CD4-positive, alpha-beta T cell treated with Interleukin-2 at 100 ng/mL for 4 hours (primary cell): ENCODE measurements at places on chromosomes 6 and 20.

GRCh38 chr6:90004511-90004910 is 110.2 kb downstream of the GJA10 start:
- no peak for DNase-seq

DNA sequence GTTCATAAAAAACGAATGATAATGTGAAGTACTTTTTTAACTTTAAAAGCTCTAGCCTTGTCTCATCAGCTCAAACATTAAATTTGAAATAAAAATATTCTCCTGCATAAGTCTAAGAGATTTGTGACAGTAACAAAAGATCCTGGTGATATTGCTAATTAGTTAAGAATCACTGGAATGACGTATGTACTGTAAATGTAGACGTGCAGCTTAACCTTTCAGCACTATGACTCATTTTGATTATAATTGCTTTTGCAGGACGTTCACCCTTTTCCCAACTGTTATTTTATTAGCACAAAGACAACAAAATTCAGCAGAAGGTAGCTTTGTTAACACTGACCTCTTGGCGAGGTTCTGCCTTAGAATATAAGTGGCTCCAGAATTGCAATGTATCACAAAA is 68.6 kb downstream of the TENT5A start:
- DNase-seq = no peak

GRCh38 chr20:926670-927069 is 10.5 kb upstream of the ANGPT4 start:
- no peak for DNase-seq

DNA sequence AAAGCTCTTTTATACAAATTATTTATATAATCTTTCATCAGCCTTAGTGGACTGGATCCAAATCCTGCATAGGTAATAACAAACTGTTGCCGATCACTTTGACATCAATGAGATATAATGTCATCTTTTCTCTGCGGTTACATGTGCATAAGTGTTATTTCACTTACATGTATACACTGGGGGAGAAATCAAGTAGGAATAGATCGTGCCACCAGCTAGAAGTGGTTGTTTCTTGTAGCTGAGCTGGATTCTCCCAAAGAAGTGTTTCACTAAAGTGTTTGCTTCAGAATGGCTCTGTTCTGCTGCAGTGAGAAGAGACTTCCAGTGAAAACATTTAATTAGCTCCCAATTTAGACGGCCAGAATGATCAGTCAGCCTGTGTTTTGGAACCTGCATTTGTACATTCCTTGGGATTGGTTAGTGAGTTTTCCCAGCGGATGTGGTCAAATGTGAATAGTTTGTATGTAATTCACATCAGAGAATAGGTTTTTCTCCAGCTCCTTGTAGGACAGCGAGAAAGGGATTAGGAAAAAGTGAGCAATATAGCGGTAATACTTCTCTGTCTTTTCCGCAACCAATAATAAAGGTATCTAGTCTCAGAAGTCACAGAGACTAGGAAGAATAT is 163.1 kb upstream of the CCN2 start:
- no peak for DNase-seq

DNA sequence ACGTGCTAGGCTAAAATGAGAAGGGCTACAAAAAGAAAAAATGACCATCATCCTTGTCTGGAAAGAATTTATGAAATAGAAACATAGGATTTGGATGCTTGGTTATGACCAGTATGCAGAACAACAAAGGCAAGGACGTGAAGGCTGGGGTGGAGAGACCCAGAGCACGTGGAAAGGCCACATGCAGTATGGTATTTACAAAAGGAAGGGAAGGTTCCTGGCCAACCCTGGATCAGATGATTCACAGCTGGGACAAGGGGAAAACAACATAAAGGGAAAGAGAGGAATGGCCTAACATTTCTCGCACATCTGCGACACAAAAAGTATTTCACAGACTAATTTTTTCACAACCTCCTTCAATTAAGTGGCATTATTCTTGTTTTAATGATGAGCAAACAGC is 8.2 kb downstream of the STX7 start:
- DNase-seq = no peak

- DNase-seq = no peak
These were observed 143.6 kb upstream of the TMEM170B start for GRCh38 chr6:11393713-11394627.

GRCh38 chr6:142706210-142706609 is 238.8 kb downstream of the HIVEP2 start:
- DNase-seq = no peak

GRCh38 chr6:139852488-139853140 is 478.2 kb upstream of the CITED2 start:
- DNase-seq = no peak

DNA sequence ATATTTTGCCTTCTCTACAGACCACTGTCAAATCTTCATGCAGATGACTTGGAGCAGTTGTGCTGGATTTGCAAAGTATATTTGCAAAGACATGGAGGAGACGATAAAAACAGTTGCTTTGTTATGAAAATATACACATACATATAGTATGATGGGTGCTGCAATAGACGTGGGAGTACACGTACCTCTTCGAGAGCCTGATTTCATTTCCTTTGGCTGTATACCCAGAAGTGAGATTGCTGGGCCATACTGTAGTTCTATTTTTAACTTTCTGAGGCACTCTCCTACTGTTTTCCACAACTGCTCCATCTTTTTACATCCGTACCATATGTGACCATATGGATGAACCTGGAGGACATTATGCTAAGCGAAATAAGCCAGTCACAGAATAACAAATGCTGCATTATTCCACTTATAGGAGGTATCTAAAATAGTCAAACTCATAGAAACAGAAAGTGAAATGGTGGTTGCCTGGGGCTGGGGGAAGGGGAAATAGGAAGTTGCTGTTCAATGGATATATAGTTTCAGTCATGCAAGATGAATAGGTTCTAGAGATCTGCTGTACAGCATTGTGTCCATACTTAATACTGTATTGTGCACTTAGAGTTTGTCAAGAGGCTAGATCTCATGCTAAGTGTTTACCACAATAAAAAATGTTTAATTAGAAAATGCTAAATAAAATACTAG is 223.8 kb downstream of the HAO1 start:
- DNase-seq = no peak

- DNase-seq = no peak
These were observed 59.1 kb upstream of the NEDD9 start for GRCh38 chr6:11291582-11291981.

GRCh38 chr6:132520953-132521352 is 8.0 kb upstream of the STX7 start:
- no peak for DNase-seq

DNA sequence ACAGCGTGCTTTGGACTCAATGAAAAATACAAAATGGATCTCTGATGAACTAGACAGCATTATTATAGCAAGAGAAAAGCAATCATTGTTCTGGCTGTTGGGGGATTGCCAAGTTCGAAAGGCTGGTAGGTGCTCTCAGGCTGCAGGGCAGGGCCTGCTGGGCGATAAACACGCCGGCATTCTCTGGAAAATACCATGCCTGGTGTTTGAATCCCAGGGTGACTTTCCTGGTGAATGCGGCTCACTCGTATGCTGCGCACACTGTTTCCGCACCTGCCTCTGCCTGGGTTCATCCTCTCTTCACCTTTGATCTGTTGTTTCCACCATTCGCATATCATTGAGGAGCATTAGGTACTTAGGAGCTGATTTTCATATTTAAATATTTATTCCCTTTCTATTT is 37.4 kb downstream of the GCNT2 start:
- DNase-seq = no peak

DNA sequence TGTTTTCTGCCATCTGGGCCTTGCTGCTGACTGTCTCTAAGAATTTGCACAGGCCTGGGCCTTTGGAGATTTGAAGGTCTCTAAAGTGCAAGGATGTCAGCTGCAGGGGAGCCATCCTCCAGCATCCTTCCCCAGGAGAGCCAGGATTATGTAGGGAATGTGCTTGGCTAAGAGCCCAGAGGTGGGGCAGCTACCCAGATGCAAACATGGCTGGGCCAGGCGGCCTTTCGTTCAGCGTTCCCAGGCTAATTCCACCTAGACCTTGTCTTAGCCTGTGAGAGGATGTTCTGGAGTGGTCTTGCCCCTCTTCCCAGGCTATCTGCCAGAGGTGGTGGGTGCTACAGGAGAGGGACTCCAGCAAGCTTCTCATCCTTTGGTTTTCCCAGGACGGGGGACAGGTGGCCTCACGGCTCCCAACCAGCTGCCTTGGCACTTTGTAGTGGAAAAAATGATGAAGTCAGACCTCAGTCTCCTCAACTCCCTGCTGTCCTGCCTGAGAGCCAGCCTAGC is 7.7 kb upstream of the PTGIS start:
- no peak for DNase-seq

DNA sequence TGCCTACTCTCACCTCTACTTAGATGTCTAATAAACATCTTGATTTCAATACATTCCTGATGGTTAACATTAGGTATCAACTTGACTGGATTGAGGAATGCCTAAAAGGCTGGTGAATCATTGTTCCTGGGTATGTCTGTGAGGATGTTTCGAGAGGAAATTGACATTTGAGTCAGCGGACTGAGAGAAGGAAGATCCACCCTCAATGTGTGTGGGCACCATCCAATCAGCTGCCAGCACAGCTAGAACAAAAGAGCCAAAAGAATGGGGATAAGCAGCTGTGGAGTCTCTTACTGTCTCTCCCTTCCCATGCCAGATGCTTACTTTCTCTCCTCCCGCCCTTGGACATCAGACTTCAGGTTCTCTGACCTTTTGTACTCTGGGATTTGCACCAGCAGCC is 128.6 kb upstream of the HS3ST5 start:
- DNase-seq = no peak

- no peak for DNase-seq
These were observed 75.5 kb upstream of the GGTLC1 start for GRCh38 chr20:24064092-24064491.

DNA sequence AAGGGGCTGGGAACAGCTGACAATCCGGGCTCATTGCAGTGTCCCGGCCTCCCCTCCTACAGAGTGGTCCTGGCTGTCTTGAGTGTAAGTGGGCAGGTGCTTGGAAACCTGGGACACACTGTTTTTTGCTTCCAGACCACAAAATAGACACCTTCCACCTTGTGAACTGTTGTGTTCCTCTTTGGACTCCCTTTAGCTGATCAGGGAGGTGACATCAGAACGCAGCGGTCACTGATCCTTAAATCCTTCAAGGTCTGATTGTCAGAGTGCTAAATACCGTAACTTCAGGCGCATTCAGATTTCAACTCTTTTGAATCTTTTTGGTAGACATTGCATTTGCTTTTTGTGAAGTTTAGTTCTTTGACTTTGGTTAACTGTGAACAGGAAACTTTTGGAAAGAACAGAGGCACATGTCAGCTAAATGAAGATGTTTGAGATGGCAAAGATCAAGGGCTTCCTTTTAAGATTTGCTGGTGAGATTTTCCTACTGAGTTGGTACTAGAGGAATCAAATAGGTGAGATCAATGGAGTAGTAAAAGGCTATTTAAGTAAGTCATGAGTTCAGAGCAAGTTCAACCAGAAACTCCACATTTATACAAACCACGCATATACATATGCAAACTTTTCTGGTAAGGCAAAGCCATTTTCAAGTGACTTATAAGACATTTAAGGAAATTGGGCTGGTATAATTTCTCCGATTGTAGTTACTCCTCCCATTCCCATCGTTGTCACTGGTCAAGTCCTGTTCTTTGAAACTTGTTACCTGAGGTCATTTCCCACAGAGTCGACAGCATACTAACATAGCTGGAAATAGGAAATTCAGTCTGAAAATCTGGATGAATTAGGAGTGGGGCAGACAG is 6.3 kb downstream of the PPP1R3G start:
- DNase-seq = no peak

DNA sequence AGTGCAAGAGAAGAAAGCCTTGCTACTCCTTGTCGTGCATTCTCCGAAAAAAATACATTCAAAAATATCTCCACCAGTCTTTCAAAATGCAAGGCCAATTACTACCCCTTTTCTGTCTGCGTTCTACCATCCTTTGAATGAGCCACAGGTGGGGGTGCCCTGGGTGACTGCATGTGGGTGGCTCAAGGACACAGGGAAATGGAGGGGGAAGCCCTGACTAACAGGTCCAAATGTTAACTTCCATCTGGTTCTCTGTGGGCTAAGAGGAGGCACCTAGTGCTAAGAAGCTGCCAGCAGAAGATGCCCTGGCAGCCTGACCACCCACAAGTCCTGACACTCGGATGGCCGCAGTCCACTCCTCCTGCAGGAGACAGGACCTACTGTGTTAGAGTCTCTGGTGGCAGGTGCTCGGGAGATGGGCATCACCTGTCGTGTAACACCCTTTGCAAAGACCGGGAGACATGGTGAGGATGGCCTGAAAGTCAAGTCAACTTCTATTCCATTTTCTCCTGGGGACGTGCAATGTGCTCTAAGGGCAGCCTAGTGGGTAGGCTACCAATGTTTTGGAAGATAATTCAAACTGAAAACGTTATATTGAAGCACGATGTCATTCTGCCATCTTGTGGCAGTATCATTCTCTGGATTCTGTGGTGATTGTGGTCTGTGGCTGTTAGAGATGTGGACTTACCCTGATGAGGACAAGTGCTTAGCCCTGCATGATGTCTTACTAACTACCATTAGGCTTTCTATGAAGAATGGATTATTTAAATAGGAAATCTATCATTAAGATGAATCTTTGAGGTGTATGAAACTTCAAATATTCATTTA is 27.4 kb upstream of the IGF2R start:
- DNase-seq = peak; percentile 65

DNA sequence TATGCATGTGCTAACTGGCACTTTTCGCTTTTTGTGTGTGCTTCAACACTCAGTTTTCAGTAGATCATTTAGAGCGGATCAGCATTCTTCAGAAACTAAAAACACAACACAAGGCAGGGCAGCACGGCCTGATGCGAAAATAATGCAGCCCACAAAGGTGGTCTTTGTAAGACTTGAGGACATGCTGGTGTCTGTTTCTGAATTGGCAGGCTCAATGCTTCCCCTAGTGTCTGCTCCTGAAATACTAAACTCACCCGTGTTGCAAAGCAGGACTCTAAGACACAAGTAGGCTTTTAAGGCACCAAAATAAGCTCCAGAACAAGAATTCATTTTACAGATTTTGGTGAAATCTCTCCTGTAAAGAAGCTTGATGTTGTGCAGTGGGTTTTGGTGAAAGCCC is 676.5 kb downstream of the TENT5A start:
- no peak for DNase-seq

GRCh38 chr20:25233016-25233772 is 14.7 kb upstream of the PYGB start:
- DNase-seq = no peak

DNA sequence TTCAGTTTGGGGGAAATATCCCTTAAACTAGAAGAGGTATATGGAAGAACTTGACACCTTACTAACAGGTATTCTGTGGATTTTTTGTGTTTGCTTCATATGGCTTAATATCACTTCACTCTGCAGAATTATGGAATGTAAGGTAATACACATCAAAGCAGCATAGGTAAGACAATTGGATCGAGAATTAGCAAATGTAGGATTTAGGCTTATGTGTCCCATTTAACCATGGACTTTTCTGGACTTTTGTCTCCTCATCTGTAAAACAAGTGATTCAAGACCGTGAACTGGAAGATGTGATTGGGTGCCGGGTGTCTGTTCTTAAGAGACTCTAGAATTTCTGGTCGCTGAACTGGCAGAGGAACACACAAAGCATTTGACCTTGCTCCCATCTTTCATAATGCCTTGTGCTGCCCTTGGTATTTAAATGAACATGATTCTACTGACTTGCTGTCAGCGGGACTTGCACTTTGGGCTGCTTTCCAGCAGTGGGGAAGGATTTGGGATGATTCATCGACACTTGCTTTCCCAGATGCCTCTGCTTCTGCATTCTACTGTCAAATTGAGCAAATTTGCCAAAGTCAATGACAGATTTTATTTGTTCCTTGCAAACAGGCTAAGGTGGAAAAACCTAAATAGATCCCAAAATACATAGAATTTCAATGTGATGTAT is 199.8 kb downstream of the PLCB1 start:
- no peak for DNase-seq

- no peak for DNase-seq
These were observed 54.4 kb downstream of the JAG1 start for GRCh38 chr20:10619427-10619826.
